ENCODE measurements at places on chromosomes 13 and 19. TPM values are rescaled to one million over a fixed set of nuclear protein-coding genes. Genes with fewer than 3 reads are reported as not detected.

DPF1 gene
- total RNA-seq = 0.49 TPM

ATP12A gene
- not detected for total RNA-seq

ZNF578 gene
- total RNA-seq = 2.4 TPM

ZNF682 gene
- total RNA-seq = 6.4 TPM

ZNF865 gene
- 17.0 TPM for total RNA-seq

ANGPTL4 gene
- 8.4 TPM for total RNA-seq

PSG11 gene
- not detected for total RNA-seq

STOML3 gene
- total RNA-seq = not detected

ANKLE1 gene
- total RNA-seq = 0.11 TPM

DNA sequence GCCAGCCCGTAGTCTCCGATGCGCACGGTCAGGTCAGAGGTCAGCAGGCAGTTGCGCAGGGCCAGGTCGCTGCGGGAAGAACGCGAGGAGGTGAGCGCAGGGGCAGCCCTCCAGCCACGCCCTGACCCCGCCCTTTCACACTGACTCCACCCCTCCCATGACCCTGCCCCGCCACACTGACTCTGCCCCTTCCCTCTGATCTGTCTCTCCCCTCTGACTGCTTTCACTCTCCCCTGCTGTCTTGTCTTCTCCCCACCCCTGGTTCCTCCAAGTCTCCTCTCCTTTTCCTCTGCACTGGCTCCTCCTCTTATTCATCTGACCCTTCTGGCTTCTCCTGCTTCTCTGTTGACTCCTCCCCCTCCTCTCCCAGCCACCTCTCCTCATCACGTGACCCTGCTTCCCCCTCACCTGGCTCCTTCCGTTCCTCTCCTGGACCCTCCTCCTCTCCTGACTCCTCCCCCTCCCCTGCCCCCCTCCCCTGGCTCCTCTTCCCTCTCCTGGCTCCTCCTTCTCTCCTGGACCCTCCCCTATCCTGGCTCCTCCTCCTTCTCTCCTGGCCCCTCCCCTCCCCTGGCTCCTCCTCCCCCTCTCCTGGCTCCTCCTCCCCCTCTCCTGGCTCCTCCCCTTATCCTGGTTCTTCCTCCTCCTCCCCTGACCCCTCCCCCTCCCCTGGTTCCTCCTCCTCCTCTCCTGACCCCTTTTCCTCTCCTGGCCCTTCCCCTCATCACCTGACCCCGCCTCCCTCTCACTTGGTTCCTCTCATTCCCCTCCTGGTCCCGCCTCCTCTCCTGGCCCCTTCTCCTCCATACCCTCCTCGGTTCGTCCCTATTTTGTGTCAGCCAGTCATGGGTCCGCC lies 9.9 kb downstream of the LMTK3 start:
- H3K4me1 ChIP-seq = peaks cover 15% of the 10 kb centered on the region
- no peak overlapping the region for H3K4me3 ChIP-seq
- no peak overlapping the region for H3K27ac ChIP-seq

DNA sequence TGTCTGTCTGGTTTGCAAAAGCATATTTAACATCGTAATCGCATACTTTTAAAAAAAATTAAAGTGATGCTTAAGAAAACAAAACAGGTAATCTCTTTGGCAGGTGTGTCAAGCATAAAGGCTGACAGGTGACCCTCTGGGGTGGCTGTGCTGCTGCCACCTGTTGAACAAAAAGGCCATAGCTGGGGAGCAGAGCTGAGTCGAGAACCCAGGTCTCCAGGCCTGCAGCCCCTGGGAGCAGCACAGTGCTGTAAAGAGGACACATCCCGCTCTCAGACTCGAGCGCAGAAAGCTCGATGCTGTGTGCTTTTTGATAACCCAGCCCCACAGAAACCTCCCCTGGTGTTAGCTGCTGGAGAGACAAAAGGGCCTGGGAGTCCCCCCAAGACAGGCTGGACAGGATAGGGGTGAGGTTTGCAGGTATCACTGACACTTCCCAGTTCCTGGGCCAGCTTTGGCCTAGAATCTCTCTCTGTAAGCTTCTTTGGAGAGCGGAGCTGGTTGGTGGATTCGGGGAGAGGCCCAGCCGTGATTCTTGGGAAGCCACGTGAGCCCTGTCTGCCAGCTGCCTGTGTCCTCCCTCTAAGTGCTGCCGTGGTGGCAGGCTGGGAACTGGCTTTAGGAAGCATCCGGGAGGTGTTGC lies 66.9 kb downstream of the C13orf42 start:
- no peaks in the 10 kb centered on the region for H3K27me3 ChIP-seq
- H3K4me1 ChIP-seq = no peaks in the 10 kb centered on the region
- no peaks in the 10 kb centered on the region for H3K36me3 ChIP-seq
- DNase-seq = no peak
- H3K4me3 ChIP-seq = no peak overlapping the region

GRCh38 chr13:46178821-46179220 lies 3.2 kb downstream of the LCP1 start:
- H3K4me3 ChIP-seq = no peak overlapping the region
- H3K36me3 ChIP-seq = no peaks in the 10 kb centered on the region
- H3K4me1 ChIP-seq = no peaks in the 10 kb centered on the region
- no peak for DNase-seq
- H3K27ac ChIP-seq = no peak overlapping the region

GRCh38 chr13:70714993-70715392 lies 606.7 kb upstream of the KLHL1 start:
- no peak overlapping the region for H3K4me3 ChIP-seq
- H3K36me3 ChIP-seq = no peaks in the 10 kb centered on the region
- H3K4me1 ChIP-seq = no peaks in the 10 kb centered on the region
- no peak for DNase-seq
- no peak overlapping the region for H3K27ac ChIP-seq
- H3K27me3 ChIP-seq = no peaks in the 10 kb centered on the region

GRCh38 chr19:1168572-1169410 lies 5.3 kb downstream of the SBNO2 start:
- H3K27me3 ChIP-seq = no peaks in the 10 kb centered on the region
- peaks cover 35% of the 10 kb centered on the region for H3K4me1 ChIP-seq
- DNase-seq = no peak
- no peak overlapping the region for H3K27ac ChIP-seq

- DNase-seq = no peak
- H3K36me3 ChIP-seq = no peaks in the 10 kb centered on the region
- H3K27me3 ChIP-seq = peaks cover 8% of the 10 kb centered on the region
- no peak overlapping the region for H3K4me3 ChIP-seq
These were observed 1.7 kb upstream of the ITGBL1 start for GRCh38 chr13:101450749-101451130.

DNA sequence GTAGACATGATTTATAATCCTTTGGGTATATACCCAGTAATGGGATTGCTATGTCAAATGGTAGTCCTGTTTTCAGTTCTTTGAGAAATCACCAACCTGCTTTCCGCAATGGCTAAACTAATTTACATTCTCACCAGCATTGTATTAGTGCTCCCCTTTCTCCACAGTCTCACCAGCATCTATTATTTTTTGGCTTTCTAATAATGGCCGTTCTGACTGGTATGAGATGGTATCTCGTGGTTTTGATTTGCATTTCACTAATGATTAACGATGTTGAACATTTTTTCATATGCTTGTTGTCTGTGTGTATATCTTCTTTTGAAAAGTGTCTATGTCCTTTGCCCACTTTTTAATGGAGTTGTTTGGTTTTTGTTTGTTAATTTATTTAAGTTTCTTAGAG lies 165.1 kb downstream of the PDS5B start:
- no peak for DNase-seq
- H3K36me3 ChIP-seq = peaks cover 40% of the 10 kb centered on the region
- H3K27me3 ChIP-seq = no peaks in the 10 kb centered on the region
- no peak overlapping the region for H3K27ac ChIP-seq
- no peaks in the 10 kb centered on the region for H3K4me1 ChIP-seq

DNA sequence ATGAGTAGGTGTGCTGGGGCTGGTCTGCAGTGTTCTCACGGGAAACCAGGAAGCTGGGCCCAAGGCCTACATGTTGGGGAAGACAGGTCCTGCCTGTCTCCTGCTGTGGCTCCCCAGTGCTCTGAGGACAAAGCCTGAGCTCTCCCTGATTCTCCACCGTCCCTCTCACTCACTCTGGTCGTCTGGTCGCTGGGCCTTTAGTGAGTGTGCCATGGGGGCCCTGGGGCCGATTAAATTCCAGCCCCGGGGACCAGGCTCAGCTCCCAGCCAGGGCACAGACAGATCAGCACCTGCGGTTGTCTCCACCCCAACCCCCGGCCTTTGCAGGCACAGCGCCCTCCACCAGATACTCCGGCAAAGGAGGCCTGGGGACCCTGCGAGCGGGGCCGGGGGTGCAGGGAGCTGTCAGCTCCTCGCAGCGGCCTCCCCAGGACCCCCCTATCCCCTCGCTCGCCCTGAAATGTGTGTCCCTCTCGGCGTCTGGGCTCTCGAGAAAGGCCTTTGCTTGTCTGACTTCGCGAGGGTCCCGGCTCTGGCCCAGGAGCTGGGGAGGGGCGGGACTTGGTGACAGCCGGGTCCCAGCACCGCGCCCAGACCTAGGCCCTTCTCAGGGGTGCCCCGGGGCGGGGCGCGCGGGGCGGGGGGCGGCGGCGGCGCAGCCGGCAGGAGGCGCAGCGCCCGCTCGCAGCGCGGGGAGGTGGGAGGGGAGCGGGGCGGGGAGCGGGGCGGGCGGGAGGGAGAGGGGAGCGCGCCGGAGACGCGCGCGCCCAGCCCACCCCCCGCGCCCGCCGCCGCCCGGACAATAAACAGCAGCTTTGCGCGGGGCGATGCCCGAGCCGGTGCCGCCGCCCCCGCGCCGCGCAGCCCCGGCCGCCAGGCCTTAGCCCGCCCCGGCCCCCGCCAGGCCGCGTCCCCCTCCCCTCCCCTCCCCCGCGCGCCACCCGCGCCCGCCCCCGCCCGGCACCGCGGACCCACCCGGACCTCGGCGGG lies at the start of gene PALM:
Gene PALM, plus strand, starts transcription at position 782 of the 990 bp plus-strand sequence. CDS start 212 bp downstream, outside the sequence.
- peak; percentile 48 for DNase-seq
- H3K27ac ChIP-seq = peak within 1 kb of the TSS; percentile 94
- peak within 1 kb of the TSS; percentile 87 for H3K4me3 ChIP-seq
- peaks cover 49% of the 10 kb centered on the region for H3K4me1 ChIP-seq
- H3K27me3 ChIP-seq = peaks cover 28% of the 10 kb centered on the region
- no peaks in the 10 kb centered on the region for H3K36me3 ChIP-seq

GRCh38 chr13:79522583-79522982 lies 41.6 kb downstream of the NDFIP2 start:
- no peak overlapping the region for H3K27ac ChIP-seq
- H3K4me1 ChIP-seq = peaks cover 41% of the 10 kb centered on the region
- no peaks in the 10 kb centered on the region for H3K27me3 ChIP-seq
- no peak for DNase-seq

- H3K36me3 ChIP-seq = no peaks in the 10 kb centered on the region
- peaks cover 5% of the 10 kb centered on the region for H3K4me1 ChIP-seq
- no peak overlapping the region for H3K4me3 ChIP-seq
- no peak for DNase-seq
- H3K27me3 ChIP-seq = no peaks in the 10 kb centered on the region
These were observed 548.2 kb downstream of the KCTD12 start for GRCh38 chr13:76338003-76338402.

Measured in left ventricle myocardium inferior (tissue), 1 donor.